ENCODE measurements at places on chromosomes 3 and 15.

GRCh38 chr15:62119227-62119864 is 45.7 kb downstream of the C2CD4B start:
- DNase-seq: no peak

DNA sequence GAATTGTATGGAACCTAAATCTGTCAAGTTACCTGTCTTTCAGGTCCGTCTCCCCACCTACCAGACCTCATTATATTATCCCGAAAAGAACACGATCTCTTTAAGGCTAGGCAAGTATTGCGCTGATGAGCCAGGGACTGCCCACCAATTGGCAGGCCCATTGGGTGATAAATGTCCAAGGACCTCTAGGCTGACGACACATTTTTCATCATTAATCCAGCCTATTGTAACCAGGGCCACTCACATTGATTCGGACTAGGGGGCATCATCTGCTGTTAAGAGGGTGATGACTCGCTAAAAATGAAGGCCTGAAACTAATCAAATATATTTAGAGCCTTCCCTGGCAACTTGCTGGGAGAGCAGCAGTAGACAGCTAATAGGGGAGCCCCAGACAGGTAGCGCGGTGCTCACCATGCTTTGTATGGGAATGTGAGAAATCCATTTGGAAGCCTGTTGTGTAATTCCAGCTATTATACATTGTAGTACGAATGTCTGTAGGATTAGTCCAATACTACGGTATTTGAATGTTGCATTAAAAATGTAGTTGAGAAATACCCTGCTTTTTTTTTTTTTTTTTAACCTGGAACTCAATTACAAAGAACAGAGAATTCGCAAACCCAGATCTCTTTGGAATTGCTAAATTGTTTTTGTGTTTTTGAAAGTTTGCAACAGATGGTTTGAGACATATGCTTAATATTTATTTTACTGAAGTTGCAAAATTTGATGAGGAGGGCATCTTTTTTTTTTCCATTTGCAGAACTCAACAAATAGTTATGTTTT is 156.1 kb downstream of the ROBO2 start:
- no peak for DNase-seq

- no peak for DNase-seq
Observed at GRCh38 chr3:106276151-106276550, 407.3 kb upstream of the CBLB start.

DNA sequence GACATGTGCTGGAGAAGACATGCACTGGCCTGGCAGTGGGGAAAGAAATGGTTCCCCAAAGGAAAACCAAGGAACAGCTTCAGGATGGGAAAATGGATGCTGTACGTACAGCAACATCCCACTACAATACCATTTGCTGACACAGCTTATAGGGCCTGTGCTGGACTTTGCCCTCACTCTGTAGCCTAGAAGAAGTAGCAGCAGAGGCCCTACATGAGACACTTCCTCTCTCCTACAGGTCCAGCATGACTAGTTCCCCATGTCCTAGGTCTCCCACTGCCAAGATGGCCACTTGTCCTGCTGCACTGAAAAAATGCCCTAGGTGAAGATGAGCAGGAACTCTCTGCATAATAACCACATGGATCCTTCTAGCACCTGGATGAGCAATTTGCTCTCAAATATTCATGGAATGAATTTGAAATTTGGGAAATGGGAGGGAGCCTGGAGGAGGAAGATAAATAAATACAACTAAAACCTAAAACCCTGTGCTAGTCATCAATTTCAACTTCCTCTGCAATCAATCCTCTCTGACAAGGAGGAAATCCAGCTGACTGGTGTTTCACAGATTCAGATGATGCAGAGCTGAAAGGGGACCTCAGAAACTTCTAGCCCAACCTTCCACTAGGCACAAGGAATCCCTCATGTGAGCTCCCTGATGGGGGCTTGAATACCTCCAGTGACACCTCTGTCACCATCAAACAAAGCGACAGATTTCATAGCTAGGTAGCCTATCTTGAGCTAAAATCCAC is 514.3 kb upstream of the PPP2R3A start:
- no peak for DNase-seq

DNA sequence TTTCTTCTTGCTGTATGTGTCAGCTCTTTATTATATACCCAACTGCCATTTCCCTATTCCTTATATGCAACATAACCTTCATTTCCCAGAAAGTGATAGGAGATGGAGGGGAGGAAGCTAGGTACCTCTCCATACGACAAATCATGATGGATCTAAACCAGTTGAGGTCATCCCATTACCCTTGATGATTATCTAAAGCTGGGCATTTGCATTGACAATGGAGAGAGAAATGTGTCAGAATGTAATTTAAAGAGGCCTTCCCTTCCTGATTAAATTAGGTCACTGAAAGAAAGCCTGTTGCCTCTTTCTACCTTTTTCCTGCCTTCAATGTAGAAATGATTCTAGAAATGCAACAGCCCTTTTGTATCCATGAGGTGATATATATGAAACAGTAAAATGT is 81.9 kb downstream of the SUCNR1 start:
- DNase-seq: no peak

DNA sequence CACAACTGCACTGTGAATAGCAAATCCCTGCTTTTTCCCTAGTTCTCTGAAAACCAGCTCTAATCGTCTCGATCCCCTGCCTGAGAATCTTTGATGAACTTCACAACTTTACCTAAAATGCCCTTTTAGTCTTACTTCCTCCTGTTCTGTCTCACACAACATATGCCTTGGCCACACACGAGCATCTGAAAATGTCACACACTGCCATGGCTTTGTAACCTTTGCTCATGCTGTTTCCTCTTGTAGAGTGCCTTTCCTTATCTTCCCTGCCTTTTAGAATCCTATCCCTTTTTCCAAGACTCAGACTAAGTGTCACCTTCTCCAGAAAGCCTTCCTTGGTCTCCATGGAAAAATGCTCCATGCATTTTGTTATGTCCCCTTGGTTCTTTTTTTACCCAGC is 71.4 kb upstream of the HACD2 start:
- DNase-seq: no peak

DNA sequence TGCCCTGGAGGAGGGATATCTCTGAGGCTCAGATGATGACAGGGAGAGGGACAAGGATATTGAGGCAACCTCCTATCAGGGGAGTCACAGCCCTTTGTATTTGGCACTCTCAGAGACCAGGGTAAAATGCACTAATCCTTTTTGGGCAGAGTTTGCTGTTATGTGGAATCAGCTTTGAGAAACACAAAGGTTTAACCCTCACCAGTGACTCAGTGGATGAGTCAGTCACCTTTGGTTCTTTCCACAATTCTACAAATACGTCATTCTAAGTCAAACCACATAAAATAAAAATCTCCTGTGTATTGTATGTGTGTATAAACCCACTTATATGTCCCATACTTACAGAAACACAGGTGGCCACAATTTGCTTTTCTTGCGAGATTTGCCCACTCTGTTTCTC is 5.1 kb downstream of the LSAMP start:
- DNase-seq: no peak

- DNase-seq: no peak
Observed at GRCh38 chr15:40354408-40355171, 3.4 kb upstream of the DISP2 start.

Data from stimulated activated CD4-positive, alpha-beta T cell treated with anti-CD3 and anti-CD28 coated beads, TNF-alpha, amount 100 ng/mL, for 48 hours (primary cell).